Left forelimb (tissue), 1 donor: ENCODE measurements at places on chromosomes 6 and 20.

DNA sequence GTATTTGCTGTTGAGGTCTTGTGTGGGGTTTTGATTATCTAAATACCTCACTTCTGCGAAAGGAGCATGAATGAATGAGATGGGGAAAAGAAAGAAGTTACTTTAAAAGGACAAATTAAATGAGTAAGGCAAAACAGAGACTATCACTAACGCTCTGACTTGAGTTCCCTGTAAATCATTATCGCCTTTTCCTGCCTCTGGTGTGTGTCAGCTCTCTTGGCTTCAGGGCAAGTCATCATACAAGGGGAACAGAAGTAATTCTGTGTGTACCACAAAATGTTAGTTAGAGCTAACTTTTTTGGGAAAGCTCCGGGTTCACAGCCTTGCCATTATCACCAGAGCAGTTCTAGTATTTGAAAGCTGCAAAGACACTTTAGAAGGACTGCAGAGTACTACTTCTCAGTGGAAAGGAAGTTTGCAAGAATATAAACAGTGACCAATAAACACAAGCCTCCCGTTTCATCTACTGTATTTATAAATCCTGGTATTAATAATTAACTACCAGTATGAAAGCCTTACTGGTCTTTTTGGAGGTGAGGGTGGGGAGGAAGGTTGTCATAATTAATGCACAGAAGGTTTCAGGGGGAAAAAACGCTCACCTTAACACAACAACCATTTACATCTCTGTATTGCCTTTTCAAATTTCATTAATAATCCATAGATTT is 1.2 kb downstream of the DZANK1 start:
- DNase-seq = no peak

GRCh38 chr6:136959471-136959891 is 37.4 kb downstream of the SLC35D3 start:
- DNase-seq = no peak

DNA sequence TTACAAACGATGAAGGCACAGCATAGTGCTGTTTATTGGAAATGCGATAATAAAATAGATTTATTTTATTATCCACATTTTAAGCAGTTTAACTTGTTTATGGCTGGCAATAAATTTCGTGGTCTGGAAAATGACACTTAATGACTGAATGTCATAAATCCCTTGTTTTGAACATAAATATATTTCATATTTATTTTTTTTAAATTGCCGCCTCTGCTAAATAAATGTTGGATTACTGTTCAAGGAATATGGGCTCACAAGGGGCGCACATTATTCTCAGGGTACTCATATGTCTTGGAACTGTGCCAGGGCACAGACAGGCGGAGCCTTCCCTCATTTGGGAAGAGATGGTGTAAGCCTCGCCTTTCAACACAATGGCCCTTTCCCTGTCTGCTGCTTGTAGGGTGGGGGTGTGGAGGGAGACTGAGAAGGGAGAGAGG is 134.3 kb downstream of the PXDC1 start:
- no peak for DNase-seq

- no peak for DNase-seq
Observed at GRCh38 chr6:53918854-53919510, 124.2 kb downstream of the LRRC1 start.

DNA sequence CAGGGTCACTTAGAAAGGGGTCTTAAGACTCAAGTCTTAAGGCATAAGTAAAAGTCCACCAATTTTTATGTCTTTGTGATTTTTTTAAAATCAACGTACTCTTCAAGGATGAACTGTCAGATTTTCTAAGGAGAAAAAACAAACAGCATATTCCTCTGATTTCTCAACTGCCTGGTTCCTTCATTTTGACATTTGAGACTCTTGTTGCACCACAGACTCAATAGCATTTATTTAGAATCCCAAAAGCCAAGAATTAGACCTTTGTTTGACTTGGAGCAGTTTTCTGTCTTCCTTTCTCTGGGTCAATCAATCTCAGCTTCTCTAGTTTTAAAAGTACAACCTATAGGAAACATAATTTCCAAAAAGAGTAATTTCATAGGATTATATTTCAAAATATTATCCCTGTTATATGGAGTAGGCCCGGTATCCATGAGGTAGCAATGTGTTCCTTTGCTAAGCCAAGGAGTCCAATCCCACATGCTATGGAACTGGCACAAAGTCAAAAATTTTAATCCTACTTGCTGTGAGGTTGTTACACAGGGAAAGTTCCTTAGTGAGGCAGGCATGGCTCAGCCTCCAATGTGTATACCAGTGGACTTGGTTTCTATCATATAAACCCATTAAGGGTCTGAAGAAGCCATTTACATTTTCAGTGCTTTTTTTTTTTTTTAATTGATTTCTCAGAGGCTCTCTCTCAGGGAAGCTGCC is 405.7 kb downstream of the KIF16B start:
- DNase-seq = no peak
